ENCODE measurements at places on chromosomes 6 and 20.

GRCh38 chr6:81962198-81962597 is 209.7 kb upstream of the TENT5A start:
- no peak for DNase-seq

DNA sequence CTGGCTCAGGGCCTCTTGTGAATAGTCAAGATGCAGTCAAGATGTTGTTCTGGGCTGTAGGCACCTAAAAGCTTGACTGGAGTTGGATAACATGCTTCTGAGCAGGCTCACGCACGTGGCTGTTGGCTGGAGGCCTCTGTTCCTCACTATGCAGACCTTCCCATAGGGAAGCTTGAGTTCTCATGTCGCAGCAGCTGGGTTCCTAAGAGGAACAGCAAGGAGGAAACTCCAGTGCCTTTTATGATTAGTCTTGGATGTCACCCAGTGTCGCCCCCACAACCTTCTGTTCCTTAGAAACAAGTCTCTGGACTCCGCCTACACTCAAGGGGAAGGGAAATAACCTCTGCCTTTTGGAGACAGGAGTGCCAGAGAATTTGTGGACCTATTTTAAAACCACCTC is 210.7 kb downstream of the BCAS1 start:
- no peak for DNase-seq

DNA sequence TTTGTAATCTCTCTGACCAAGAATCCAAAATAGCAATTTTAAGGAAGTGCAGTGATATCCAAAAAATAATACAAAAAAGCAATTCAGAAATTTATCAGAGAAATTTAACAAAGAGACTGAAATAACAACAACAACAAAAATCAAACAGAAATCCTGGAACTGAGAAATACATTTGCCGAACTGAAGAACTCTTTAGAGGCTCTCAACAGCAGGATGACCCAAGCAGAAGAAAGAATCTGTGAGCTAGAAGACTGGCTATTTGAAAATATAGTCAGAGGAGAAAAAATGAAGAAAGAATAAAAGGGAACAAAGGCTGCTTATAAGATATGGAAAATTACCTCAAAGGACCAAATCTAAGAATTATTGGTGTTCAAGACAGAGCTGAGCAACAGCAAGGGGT is 22.6 kb downstream of the GABRR1 start:
- no peak for DNase-seq

DNA sequence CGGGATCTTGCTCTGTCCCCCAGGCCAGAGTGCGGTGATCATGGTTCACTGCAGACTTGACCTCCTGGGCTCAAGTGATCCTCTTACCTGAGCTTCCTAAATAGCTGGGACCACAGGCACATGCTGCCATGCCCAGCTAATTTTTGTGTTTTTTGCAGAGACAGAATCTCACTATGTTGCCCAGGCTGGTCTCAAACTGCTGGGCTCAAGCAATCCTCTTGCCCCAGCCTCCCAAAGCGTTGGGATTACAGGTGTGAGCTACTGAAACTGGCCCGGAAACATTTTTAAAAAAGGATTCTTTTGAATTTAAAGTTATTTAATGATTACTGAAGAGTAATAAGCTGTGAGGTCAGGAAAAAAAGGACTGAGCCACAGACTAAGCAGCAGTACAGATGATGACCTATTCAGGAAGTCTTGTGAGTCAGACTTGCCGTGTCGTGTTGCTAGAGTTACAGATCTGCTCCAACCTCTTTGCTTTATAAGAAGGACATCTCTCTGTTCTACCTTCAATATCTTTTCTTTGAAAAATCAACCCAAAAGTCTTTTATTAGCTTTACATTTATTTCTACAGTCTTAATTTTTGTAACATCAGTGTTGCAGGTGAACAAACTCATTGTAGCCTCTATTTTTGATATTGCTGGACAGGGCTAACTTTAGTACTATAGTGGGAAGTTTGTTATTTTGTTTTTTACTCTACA is 108.7 kb downstream of the NCOA3 start:
- peak; percentile 26 for DNase-seq

DNA sequence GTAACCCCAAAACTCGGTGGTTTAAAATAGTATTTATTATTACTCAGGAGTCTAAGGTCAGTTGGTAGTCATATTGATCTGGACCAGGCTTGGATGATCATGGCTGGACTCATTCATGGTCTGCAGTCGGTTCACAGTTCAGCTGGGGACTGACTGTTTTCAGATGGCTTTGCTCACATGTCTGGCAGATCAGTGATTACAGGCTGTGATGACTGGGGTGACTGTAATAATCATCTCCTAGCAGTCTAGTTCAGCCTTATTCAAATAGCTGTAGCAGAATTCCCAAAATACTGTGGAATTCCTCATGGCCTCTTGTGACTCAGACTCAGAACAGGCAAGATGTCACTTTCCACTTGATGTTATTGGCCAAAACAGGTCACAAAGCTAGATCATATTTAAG is 16.4 kb upstream of the NT5DC1 start:
- no peak for DNase-seq

GRCh38 chr6:147675281-147675680 is 166.8 kb downstream of the SAMD5 start:
- no peak for DNase-seq

- no peak for DNase-seq
Measured at GRCh38 chr6:129598244-129599187, 111.5 kb downstream of the ARHGAP18 start.
